ENCODE measurements at places on chromosomes 5 and 9. TPM values are rescaled to one million over a fixed set of nuclear protein-coding genes. Genes with fewer than 3 reads are reported as not detected.

GRCh38 chr5:64166201-64166959, 737 bp downstream of the RNF180 start:
- peak; percentile 41 for DNase-seq

DNA sequence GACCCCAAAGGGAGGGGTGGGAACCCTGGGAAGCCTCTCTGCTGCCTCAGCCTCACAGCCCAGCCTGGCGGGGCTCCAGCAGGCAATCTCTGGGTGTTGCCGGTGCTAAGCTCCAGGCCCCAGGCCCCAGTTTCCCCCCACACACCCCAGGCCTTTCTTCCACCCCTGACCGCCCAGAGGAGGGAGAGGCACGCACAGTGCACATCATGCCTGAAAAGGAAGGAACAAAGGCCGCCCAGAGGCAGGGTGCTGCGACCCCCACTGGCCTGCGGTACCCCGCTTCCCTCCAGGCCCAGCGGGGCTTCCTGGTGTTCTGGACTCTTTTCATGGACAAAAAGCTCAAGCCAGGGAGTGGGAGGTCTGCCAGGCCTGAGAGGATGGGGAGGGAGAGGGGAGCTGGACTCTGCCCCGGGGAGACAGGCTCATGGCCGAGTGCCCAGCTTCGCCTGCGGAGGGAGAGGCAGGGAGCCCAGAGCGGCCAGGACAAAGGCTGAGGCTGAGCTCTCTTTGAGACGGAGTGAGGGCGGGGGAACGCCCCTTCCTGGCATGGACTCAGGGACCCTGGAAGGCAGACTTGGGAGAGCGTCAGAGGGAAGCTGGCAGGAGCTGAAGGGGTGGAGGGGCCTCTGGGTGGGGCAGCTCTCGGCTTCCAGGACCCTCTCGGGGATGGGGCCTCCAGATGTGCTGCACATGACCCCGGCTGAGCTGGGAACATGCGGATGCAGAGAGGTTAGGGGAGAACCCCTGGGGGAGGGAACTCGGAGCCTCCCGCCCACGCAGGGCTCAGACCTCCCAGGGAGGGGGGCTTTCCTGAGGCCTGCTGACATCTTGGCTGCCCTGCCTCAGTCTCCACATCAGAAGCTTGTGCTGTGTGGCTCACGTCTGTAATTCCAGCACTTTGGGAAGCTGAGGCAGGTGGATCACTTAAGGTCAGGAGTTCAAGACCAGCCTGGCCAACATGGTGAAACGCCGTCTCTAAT, 1.8 kb upstream of the ENTPD2 start:
- peak; percentile 60 for DNase-seq

DNA sequence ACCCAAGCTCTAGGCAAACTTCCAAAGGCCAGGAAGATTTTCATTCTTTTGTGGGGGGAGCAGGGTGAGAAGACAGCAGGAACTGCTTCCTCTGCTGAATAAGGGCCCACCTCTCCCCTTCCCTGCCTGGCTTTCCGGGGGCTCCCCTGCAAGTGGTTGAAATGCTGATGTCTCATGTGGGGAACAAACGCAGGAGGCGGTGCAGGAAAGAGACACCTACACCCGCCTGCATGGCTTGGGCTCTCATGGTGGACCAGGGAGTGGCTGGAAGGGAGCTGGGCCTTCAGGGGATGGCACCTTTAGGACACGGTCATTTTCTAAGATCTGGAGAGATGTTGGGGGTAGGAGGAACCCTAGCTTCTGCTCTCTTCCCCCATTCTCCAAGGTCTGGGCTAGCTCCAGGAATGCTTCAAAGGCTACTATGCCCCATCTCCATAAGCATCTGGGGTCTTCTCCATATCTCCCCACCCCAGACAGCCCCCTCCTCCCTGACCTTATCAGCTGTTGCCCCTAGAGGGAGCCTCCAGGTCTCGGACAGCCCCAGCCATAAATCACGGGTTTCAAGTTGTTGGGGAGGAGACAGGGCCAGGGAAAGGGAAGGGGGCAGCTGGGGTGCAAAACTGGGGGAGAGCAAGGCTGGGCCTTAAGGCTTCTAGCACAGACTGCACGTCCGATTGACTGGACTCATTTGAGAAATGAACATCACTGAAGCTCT, 76.6 kb downstream of the PSD2 start:
- DNase-seq: no peak

Gene MAPKAP1
- total RNA-seq: 147 TPM

Gene PRR16
- 1.3 TPM for total RNA-seq

All from Daoy (cell line).